ENCODE measurements at places on chromosomes 3 and 15.

DNA sequence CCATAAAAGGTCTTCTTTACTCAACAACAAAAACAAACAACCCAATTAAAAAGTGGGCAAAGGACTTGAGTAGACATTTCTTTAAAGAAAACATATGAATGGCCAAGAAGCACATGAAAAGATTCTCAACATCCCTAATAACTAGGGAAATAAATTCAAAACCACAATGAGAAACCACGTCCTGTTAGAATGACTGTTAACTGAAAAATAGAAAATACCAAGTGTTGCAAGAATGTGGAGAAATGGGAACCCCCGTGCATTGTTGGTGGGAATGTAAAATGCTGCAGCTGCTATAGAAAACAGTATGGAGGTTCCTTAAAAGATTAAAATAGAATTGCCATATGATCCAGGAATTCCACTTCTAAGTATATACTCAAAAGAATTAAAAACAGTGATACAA is 34.8 kb downstream of the NMNAT3 start:
- DNase-seq, result no peak

GRCh38 chr3:128435058-128435457 is 31.6 kb downstream of the DNAJB8 start:
- DNase-seq, result no peak

DNA sequence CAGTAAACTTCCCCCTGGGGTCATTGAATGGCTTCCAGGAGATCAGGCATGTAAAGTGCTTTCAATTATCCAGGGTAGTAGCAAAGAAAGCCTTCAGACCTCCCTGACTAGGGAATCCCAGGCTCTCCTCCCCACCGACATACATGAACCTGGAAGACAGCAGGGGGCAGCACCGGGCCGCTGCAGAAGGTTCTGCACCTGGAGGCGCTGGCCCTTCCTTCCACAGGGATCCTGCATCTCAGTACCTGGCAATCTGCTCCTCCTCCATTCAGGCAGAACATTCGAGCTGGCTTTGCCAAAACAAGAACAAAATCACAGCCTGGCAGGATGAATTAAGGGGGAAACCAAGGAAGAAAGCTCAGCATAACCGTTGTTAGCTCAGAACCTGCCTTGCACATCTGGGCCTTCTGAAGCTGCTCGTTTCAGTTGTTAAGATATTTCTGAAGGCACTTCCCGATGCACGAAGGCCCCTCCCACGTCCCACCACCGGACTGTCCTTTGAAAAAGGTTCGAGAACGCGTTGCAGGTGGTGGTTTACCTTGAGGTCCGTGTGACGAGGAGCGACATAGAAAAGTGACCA is 237.7 kb downstream of the SLCO3A1 start:
- DNase-seq, result peak; percentile 31

- DNase-seq, result no peak
These were observed 96.8 kb upstream of the ROBO2 start for GRCh38 chr3:76943058-76943457.

- no peak for DNase-seq
These were observed 18.1 kb downstream of the BBX start for GRCh38 chr3:107540857-107541256.

- peak; percentile 22 for DNase-seq
These were observed 264.8 kb downstream of the SLCO3A1 start for GRCh38 chr15:92118162-92118935.
